ENCODE measurements at places on chromosomes 3 and 15.

DNA sequence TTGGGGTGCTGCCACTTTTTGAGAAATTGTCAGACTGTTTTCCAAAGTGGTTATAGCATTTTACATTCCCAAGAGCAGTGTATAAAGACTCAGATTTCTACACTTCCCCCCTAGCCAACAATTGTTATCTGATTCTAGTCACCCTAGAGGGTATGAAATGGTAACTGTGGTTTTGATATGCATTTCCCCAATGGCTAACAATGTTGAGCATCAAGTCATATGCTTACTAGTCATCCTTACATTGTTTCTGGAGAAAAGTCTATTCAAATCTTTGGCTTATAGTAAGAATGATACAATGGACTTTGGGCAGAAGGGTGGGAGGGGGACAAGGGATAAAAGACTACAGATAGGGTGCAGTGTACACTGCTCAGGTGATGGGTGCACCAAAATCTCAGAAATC, 73.3 kb downstream of the CSNK1G1 start:
- no peak for DNase-seq

GRCh38 chr15:28013976-28014375, 85.1 kb downstream of the OCA2 start:
- no peak for DNase-seq

DNA sequence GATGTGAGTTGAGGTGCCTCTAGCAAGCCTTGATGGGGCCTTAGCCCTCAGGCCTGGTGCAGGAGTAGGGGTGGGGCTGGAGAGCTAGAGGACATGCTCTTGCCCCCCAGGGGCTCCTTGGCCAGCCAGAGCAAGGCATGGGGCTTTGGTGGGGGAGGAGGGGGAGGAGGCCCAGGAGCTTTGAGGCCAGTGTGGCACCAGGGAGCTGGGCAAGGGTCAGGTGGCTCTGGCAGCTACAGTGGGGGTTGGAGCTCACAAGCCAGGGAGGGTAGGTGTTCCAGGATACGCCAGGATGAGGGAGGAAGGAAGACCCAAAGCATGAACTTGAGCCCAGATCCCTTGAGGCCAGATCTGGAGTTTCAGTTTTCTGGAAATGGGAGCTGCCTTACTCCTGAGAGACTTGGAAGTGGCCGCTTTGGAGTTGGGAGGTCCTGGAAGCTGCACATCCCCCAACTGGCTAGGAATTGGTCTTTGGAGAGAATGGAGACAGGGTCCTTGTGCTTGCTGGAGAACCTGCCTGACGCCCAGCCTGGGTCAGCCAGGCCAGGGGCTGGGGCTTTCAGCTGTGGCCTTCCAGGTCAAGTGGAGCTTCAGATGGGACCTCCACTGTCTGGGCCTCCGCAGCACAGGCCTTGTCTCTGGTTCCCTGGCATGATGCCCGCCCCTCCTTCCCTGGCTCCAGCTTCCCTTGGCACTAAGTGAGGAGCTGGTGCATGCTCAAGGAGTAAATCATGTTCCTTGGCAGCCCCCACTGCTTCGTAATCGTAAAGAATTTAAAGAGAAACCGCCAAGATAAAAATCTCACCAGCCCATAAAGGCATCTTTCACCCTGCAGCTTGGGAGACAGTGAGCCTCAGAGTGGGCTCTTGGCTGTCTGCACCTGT, 8.7 kb downstream of the SEMA3F start:
- DNase-seq = no peak

GRCh38 chr3:148911592-148911991, 46.5 kb downstream of the CPA3 start:
- no peak for DNase-seq

DNA sequence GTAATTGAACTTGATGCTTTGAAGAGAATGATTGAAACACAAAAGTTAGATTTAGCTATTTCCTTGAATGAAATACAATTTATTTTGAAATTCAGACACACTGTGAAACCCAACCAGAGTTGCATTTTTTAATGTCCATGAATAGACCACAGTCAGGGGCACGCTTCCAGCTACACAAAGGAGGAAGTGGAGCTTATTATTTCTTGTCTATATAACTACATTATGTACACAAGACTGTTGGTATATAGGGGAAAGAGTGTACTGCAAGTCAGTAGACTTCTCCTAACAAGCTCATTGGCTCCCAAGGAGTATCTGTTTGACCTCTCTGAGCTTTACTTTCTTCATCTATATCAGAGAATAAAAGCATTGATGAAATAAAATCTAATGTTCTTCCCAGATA, 326.2 kb downstream of the RYR3 start:
- DNase-seq = no peak

DNA sequence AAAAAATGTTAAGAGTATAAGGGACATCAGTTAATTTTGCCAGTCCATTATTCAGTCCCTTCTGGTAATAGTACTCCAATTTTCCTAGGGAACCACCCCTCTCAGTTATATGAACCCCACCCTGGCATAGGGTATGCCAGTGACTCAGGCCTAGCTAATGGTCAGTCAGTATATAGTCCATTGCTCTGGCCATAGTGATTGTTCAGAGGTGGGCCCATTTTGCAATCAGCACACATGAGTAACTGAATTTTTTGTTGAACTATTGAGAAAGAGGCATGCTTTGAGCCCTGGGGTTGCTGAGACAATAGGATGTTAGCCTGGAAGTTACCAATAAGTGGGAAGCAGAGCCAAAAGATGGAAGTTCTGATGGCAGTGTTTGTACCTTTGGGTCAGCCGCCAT, 4.1 kb downstream of the LRCH3 start:
- no peak for DNase-seq

GRCh38 chr3:138938877-138939560, 7.9 kb downstream of the FOXL2 start:
- DNase-seq = no peak

DNA sequence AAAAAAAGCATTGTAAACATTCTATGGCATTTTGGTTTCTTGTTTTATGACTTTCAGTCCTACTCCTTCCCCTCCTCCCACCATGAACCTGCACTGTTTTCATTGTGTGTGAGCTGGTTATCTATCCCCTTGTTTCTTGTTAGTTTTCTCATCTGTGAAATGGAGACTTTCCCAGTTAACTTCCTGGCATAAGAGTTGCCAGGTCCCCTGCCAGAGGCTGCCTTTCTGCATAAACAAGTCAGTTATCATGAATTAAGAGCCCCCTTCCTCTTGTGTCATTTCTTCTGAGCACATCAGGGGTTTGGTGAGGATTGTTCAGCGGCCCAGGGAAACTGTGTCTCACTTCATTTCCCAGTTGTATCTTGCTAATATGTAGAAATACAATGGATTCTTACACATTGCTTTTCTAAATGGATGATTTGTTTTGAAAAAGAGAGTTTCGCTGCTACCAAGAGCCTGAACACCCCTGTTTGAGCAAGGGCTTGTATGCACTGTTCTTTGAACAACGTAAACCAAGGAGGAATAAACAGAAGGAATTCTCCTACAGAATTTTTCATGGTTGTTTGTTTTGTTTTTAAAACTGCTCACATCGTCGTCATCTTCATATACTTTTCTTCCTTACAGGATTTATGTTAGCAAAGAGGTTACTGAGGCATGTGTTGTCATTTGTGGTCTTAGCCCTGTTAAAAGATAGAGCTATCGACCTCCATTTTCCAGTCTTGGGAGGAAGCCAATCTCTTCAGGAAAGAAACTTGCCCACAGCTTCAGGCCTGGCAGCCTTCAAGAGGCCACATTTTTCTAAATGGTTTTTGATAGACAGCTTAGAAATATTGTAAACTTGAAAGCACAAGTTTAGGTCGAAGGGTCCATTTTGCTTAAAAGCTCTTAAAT, 144.6 kb upstream of the IL12A start:
- DNase-seq = no peak

All from naive thymus-derived CD8-positive, alpha-beta T cell (primary cell).